Astrocyte (in vitro differentiated cells and primary cell): ENCODE measurements at places on chromosomes 4 and X. TPM values are rescaled to one million over a fixed set of nuclear protein-coding genes. Genes with fewer than 3 reads are reported as not detected.

ZNF330 gene
- 28.2 and 32.1 TPM in 2 replicates for total RNA-seq

TMPRSS11A gene
- not detected in 2 replicates for total RNA-seq

ADH1B gene
- not detected in 2 replicates for total RNA-seq

TAF7L gene
- 0.27 and 0.29 TPM in 2 replicates for total RNA-seq

ALPK1 gene
- total RNA-seq, result 0.94 and 1.4 TPM in 2 replicates
